NCI-H82 (cell line): ENCODE measurements at places on chromosomes 3 and 15.
A peak's percentile ranks its signal among the peaks of the same experiment; 100 is the strongest.

- DNase-seq = no peak
Observed at GRCh38 chr15:58139276-58139988, 1.3 kb downstream of the AQP9 start.

GRCh38 chr3:143974271-143975238 is 2.9 kb downstream of the DIPK2A start:
- peak; percentile 33 for DNase-seq

DNA sequence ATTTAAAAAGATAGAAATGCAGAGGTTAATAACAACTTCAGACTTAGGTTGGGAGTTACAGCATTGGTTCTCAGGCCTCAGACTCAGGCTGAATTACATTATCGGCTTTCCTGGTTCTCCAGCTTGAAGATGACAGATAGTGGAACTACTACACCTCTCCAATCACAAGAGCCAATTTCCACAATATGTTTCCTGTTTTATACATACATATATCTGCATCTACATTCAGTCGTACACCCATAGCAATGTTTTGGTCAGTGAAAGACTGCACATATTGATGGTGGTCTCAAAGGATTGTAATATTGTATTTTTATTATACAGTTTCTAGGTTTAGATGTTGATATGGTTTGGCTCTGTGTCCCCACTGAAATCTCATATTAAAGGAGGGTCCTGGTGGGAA is 35.4 kb downstream of the AADACL2 start:
- DNase-seq = no peak

- DNase-seq = peak; percentile 25
Observed at GRCh38 chr3:60431599-60431958, 819.7 kb downstream of the FHIT start.

GRCh38 chr3:187792521-187792920 is 47.3 kb upstream of the BCL6 start:
- no peak for DNase-seq

DNA sequence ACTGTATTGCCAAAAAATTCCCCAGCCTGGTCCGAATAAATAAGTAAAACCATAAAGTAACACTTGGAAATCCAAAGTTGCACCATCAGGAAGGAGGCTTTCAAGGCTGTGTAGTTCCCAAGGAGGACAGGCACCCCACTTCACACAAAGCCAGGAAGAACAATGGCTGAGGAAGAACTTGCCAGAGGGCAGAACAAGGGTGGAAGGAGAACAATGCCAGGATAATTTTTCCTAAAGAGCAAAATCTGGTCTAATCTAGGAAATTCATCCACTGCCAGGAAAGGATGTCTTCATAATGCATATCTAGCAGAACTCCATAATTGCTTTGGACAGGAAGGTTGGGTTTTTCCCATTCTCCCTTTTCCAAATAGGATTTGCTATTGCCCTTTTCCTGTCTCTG is 15.7 kb upstream of the ARID3B start:
- DNase-seq = no peak

- DNase-seq = peak; percentile 73
Observed at GRCh38 chr3:90091549-90091948, 984.1 kb downstream of the EPHA3 start.

DNA sequence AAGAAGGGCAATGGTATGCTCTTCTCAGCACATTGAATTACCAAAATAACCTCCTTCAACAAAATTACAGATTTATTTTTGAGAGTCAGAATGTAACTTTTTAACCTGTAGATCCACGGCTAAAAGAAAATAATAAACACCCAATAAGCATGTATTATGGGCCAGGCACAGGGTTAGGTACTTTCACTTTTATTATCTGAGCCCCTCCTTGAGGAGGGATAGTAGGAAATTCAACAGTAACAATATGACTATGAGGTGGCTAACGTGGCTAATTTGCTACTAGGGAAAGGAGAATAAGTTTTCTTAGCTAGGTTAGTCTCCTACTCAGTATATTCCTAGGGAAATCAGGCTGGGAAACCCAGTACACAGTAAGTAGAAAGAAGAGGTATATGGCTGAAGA is 306.9 kb downstream of the GAP43 start:
- DNase-seq = no peak

DNA sequence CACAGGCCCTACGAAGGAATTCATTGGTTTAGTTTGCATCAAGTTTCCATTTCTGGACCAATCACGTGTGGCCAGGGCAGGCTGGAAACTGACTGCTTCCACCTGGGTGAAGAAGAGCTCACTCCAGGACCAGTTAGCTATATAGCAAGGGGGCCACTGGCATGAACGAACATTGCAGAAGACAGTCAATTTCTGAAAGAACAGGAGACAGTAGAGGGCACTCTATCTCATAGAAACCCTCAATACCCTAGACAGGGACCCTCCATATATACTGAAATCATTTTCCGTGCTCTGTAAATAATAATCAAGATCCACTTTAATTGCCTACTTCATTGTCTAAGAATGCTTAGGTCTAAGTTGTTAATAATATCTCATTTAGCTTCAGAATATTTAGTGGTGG is 215.6 kb downstream of the CADPS start:
- DNase-seq = peak; percentile 16

DNA sequence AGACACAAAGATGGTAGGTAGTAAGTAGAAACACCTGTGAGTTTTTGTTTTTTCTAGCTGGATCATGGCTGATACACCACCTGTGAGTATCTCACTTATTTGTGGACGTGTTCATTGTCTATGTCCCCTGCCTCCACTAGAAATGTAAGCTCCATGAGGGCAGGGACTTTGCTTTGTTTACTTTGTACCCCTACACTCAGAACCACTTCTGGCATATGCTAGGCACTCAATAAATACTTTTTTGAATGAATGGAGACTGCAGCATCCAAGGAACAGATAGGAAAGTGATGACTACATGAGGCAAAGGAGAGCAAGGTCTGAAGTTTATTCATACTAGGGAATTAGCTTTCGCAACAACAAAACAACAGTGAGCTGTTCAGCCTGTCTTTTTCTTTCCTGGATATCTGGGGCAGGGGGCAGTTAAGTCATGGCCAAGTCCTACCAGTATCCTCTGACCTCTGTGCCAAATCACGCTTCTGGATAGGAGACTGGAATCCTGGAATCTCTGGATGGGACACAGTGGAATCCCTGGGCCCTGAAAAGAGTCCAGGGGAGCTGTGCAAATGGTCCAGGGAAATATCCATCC is 11.6 kb upstream of the EPB42 start:
- no peak for DNase-seq

- DNase-seq = no peak
Observed at GRCh38 chr3:127152684-127153505, 40.0 kb upstream of the PRR23E start.

DNA sequence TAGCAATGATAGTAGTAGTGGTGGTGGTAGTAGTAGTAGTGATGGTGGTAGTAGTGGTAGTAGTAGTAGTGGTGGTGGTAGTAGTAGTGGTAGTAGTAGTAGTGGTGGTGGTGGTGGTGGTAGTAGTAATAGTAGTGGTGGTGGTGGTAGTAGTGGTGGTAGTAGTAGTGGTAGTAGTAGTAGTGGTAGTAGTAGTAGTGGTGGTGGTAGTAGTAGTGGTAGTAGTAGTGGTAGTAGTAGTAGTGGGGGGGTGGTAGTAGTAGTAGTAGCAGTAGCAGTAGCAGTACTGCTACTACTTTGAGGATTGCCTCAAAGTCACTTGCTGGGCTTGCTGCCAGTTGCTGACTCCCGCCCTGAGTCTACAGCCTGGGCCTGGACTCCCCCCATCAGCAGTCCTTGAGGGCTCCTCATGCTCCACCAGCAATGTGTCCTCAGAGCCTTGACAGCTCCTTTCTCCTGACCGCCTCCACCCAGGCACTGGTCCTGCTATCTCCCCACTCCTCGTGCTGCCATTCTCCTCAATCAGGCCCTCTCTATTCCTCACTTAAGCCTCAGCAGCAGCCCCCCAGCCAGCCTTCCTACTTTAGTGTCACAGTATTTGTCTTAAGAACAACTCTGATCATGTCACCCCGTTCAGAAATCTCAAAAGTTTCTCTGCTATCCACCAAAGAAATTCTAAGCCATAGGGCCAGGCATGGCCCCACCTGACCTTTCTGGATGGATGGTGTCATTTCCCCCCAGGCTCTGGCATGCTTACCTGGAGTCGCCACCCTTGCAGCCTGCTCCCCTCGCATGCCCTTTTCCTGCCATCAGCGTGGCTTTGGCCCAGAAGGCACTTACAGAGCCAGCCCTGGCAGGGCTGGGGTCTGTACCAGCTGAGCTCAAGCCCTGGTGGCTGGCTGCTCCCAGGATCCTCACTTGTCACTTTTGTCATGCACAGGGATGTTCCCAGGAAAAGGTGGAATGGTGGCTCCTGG is 45.6 kb downstream of the DLEC1 start:
- DNase-seq = no peak

DNA sequence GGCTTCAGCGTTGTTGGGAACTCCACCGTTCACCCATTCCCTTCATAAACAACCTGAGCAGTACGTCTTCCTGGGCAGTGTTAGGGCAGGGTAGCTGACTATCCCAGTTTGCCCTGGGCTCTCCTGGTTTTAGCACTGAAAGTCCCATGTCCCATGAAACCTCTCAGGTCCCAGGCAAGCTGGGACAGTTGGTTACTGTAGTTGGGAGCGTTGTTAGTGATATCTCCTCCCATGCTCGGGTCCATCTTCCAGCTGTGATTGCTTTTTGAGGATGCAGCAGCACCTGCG is 60.9 kb upstream of the HERC1 start:
- no peak for DNase-seq

GRCh38 chr3:40766396-40766795 is 241.6 kb downstream of the ZNF621 start:
- DNase-seq = no peak

GRCh38 chr3:44831232-44831631 is 30.5 kb upstream of the TMEM42 start:
- DNase-seq = no peak

- DNase-seq = peak; percentile 44
Observed at GRCh38 chr3:10992017-10992942, at the start of gene SLC6A1. SLC6A1 (plus strand) TSS chr3:10992748; CDS start chr3:11017212, 24,464 bp downstream.

GRCh38 chr15:67892559-67893377 is 52.9 kb upstream of the RNU6-1 start:
- no peak for DNase-seq

GRCh38 chr15:81966631-81967030 is 79.2 kb downstream of the MEX3B start:
- DNase-seq = no peak

GRCh38 chr3:58963928-58964503 is 85.8 kb downstream of the CFAP20DC start:
- no peak for DNase-seq

- no peak for DNase-seq
Observed at GRCh38 chr15:57069423-57069822, 151.0 kb downstream of the TCF12 start.

GRCh38 chr15:96135166-96136093 is 195.1 kb upstream of the NR2F2 start:
- DNase-seq = no peak

- no peak for DNase-seq
Observed at GRCh38 chr3:185283374-185283935, 29.6 kb upstream of the EHHADH start.

GRCh38 chr3:184626923-184627322 is 65.3 kb downstream of the EPHB3 start:
- no peak for DNase-seq

DNA sequence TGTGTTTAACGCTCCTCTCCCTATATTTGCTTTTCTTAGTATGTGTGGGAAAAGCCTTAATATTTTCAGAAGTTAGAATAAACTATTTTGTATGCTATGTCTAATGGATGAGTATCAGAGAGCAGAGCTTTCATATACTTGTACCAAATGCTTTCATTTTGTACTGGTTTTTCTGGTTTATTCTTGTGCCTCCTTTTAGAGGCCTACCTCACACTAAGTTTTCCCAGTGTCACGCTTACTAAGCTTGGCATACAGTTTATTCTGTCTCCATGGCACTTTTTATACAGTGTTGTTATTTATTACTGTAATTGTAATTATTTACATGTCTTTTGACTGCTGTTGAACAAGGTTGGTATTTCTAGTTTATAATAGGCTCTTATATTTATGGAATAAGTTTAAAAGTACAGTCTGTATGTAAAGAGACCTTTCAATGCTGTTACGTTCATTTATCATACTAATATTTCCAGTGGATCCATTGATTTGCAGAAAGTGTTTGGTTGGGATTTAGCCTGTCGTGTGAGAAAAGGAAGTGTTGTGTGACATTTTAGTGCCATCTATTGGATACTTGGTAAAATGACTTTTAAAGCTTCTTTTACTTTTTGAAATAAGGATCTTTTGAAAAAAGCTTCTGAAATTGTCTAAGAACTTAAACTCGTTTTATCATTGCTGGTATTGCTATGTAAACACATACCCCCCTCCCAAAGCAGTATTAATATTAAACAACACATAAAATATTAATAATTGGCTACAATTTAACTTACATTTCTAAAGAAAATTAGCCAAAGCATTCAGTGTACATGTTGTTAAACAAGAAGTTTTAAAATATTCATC is 5.2 kb upstream of the EBLN2 start:
- DNase-seq = peak; percentile 19

DNA sequence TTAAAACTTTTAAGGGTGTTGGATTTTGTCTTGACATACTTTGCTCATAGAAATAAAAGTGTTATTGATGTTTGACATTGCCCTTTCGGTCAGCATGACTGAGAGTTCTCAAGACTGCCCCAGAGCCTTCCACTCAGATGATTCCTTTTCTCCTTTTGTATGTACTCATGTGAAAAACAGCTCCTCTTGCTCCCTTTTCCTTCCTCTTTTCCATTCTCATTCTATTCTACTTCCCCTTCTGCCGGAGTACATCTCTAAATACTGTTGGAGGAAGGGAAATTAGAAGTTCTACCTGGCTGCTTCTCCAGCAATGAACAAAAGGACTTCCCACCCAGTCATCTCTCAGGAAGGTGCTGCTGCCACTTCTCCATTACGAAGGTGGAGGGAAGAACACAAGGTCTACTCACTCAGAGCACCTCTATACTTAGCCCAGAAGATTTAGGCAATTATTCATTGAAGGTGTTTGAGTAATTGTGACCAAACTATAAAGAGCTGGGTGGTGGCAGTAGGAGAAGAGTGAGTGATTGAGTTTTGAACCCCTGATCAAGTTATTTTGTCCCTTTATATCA is 163.8 kb upstream of the MBNL1 start:
- no peak for DNase-seq

- DNase-seq = peak; percentile 77
Observed at GRCh38 chr3:113263778-113264177, 52.4 kb downstream of the BOC start.

DNA sequence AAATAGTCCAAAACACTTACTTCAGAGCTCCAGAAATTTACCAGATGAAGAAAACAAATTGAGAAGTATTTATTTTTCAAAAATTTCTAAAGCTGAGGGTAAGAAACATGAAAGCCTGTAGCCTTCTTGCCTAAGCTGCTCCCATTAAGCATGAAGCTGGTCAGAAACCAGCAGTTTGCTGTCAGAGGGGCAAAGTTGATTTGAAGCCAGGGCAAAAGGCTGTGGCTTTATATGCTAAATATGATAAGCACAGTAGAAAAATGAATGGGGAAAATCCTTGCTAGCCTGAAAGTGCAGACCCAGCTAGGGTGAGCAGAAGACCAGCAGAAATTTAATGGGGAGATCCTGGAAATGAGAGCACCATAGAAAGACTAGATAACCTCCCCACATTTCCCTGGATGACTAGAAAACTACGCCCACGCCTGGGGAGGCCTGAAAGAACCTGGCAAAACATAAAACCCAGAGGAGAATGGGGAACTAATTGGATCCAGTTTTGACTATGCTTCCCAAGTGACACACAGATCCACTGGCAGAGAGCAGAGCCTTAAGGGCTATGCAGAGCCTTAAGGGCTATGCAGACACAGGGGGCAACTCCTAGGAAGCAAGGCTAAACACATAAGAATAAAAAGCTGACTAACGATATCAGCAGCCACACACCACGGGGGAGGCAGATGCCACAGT is 43.0 kb upstream of the HEG1 start:
- DNase-seq = no peak

- DNase-seq = no peak
Observed at GRCh38 chr3:171372694-171373093, 87.5 kb downstream of the TNIK start.

GRCh38 chr3:2156244-2156847 is 57.7 kb downstream of the CNTN4 start:
- peak; percentile 70 for DNase-seq
